ENCODE measurements at places on chromosomes 5 and 9.

DNA sequence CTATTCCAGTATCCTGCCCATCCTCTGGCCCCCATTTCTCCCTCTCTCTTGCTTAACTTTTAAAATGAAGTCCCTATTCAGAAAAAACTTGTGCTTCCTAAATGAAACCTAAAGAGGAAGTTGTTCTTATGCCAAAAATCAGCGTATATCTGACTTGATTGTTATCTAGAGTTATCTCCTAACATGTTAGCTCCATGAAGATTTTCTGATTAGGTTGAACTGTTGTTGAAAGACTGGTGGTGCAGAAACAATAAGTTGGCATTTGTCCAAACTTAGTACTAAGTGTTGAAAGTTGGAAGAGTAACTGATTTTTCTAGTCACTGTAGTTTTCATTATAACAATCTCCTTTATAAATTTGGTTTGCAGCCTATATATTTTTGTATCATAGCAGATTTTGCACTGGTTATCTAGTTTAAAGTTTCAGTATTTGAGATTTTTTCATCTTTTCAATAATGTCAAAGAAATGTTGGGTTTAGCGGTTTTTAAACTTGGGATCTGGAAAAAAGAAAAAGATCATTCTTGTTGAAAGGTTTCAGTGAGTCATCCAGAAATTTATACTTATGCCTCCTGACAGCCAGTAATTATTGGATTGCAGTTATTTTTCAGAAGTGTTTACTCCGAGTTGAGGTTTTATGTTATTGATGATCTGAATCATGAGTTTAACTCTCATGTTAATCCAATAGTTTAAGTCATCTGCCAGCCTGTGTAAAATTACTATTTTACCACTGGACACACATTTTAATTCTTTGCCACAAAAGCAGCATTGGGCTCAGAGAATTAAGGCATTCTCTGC, 60.6 kb downstream of the PAM start:
- no peak for DNase-seq

DNA sequence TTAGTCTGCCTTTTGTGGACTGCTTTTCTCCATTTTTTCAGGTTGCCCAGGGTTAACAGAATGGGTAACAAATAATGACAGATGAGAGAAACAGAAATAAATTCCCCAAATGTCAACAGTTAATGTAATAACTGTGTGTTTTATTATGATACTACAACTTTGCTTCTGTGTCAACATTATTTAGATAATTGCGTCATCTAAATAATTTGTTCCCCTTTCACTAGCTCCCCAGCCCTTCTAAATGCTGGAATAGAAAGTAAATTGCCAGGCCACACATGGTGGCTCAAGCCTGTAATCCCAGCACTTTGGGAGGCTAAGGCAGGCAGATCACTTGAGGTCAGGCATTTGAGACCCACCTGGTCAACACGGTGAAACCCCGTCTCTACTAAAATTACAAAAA, 53.5 kb downstream of the RNF38 start:
- DNase-seq = no peak

DNA sequence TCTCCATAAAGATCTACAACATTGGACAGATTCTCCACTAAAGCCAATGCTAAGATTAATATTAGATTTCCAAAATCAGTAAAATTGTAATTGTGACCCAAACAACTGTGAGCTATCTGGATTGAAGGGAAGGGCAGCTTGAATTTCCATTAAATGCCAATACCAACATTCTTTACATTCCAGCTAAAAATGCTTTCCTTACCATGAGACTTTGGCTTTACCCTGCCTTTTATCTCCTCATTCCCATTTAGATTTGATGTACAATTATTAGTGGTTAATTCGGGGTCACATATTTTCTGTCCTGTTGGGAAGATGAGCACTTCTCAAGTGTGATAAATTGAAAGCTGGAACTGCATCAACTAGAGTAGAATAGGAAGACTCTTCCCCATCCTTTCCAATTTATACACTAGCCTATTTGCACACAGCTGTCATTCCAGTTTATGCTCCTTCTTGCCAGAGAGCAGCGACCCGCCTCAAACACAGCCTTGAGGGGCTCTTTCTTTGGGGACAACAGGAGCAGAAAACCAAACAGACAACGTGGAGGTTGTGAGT, 33.1 kb upstream of the MYOT start:
- DNase-seq = no peak

DNA sequence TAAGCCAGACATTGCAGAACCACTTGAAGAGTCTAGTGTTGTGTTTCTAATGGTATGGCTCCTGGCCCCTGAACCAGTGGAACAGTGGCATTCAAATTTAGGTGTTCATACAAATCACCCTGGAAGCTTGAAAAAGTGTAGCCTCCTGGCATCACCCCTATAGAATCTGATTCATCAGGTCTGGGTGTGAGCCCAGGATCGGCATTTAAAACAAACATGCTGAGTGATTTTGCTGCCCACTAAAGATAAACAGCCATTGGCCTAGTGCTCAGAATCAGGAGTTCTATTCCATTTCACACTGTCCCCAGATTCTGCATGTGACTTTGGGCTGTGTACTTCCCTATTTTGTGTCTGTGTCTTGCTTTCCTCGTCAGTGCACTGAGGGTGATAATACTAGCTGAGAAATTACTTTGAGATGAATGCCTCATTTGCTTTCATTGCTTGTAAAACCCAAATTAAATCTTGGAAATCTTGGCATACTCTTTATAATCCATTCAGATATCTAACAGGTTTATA, 241.5 kb upstream of the CLINT1 start:
- DNase-seq = no peak

DNA sequence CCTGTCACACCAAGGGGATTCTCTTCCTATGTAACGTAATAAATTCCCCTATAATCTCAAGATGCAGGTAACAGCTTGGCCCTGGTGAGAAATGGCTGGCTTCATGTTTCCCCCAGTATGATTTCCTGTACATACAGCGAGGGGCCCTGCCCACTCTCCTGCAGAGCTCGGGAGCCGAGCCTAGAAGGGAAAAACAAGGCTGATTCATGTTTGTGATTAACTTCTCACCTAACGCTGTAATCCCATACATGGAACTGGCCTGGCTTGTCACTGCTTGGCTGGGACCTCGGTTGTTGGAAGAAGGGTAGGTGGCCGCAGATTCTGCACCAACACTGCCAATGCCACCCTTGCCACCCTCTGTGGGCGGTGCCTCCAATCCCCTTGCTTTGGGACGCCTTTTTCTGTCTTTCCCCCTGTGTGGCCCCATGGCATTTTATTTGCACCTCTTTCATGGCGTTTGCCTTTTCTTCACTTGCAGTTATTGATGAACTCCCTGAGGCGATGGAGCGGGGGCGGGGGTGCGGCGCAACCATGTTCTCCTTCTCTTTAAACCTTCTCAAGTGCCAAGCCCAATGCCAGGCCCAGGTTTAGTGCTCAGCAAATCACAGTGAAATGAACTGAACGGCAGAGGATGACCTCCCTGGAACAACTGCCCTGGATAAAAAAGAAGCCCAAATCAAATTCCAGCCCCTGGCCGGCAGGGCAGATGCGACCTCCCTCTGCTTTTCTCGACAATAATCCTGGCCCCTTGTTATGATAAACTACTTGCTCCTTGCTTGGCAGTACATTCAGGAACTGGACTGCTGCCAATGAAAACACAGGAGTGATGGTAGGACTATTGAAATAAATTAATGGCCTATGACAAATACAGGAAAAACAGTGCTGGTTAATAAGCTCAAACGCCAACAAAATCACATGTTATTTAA, 108.1 kb downstream of the TMEM174 start:
- DNase-seq = peak; percentile 43

GRCh38 chr5:101018299-101018698, 115.2 kb upstream of the ST8SIA4 start:
- DNase-seq = peak; percentile 22

DNA sequence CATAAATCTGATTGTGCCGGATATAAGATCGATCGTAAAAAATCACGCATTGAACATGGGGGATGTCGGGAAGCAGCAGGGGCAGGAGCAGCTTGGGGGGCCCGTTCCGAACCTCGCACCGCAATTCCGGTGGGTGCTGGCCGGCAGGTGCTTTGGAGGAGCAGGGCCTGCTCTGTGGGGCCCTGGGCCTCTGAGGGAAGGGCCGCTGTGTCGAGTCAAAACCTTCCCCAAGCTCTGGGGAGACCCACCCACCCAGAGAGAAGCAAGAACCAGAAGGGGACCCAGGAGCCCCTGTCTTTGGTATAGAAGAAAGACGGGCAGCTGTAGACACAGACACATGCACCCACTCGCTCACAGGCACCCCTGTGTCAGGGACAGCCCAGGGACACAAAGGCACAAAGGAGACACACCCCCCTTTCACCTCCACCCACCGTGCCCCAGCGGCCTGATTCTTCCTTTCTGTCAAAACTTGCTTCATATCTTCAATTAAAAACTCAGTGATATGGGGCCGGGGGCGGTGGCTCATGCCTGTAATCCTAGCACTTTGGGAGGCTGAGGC, 49.4 kb upstream of the ZBTB43 start:
- DNase-seq = no peak

- no peak for DNase-seq
Measured at GRCh38 chr9:118395415-118395814, 691.2 kb downstream of the TLR4 start.

GRCh38 chr5:308672-309271, 12.7 kb upstream of the AHRR start:
- peak; percentile 29 for DNase-seq

DNA sequence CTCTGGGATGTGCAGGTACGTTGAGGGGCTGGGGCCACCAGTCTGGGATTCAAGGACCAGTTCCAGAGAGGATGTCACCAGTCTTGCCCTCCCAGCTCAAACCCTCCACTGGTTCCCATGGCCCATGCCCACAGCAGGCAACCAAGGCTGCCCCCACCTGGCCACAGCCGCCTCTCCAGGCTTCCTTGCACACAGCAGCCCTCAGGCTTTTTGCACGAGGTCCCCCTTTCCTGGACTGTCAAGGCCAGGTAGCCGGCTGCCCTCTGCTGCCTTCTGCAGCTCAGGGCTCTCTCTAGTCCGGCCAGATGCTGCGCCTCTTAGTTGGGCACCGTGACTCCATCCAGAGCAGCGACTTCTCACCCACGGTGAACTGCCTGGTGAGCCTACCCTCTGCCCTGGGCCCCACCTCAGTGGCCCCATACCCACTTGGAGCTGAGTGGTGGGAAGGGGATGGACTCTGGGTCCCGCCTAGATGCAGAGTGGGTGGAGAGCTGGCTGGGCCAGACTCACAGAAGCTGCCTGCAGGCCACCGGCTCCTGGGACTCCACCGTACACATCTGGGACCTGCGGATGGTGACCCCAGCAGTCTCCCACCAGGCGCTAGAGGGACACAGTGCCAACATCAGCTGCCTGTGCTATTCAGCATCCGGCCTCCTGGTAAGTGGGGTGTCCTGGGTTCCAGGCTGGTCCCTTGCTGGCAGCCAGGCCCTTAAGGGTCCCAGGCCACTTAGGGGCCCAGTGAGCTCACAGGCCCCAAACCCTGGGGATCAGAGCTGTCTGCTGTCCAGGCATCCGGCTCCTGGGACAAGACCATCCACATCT, 2.9 kb downstream of the WDR38 start:
- peak; percentile 67 for DNase-seq

DNA sequence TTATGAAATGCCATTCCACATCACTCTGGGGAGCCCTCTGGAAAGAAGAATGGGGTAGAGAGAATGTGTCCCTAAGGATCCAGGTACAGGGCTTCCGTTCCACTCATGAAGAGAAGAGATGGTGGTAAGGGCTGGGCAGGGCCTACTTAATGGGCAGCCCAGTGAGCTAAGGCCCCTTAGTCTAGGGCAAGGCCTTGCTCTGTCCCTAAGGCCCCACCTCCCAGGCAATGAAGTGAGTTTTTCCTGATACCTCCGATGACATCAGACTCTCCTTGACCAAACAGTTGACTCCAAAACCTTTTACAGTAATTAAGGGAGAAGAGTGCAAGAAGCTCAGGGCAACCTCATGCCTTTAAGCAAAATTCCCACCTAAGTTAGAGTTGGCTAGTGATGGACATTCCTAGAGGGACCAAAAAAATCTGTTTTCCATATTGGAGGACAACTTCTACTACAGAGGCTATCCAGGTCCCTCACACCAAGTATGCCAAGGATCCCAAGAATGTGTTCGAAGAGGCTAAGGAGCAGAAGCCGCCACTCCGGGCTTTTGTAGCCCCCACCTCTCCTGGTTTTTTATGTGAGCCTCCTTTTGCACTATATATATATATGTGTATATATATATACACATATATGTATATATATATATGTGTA, 5.9 kb downstream of the KLF9 start:
- DNase-seq = no peak

GRCh38 chr9:13485068-13485596, 205.6 kb upstream of the MPDZ start:
- no peak for DNase-seq

GRCh38 chr5:39270225-39270848, 51.0 kb upstream of the FYB1 start:
- DNase-seq = no peak

GRCh38 chr5:38433160-38433861, 123.1 kb downstream of the LIFR start:
- no peak for DNase-seq

DNA sequence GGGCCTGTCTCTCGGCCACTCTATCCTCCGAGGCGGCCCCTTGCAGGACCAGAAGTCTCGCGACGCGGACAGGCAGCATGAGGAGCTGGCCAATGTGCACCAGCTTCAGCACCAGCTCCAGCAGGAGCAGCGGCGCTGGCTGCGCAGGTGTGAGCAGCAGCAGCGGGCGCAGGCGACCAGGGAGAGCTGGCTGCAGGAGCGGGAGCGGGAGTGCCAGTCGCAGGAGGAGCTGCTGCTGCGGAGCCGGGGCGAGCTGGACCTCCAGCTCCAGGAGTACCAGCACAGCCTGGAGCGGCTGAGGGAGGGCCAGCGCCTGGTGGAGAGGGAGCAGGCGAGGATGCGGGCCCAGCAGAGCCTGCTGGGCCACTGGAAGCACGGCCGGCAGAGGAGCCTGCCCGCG, 283.5 kb downstream of the ARHGEF28 start:
- no peak for DNase-seq

DNA sequence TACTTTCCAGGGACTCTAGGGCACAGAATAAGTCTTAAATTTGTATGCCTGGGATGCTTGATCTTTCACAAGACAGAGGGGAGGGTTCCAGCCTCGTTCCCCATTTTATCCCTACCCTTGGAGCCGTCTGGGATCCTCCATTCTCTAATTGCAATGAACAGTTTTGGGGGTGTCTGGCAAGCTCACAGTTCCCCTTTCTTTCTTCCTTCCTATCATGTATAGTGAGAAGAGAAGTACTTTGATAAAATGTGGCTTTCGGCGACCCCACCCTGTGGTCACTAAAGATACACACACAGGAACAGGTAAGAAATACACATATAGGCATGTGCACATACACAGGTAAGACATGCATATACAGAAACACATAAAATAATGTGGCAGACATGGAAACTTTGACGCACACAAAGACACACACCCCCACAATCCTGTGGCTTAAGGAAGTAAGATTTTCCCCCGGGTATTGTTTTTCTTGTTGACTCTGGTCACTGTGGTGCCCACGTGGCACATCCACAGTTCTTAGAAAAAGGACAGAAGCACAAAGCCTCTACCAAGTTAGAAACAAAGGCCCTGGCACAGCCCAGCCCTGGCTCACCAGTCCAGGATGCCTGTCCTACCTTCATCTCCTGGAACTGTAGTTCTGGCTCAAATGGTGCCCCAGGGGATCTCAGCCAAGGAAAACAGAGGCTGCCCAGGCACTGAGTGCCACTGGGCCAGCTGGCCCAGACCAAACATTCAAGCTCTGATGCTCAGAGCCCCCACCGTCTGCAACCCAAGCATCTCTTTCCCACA, 6.3 kb upstream of the SMU1 start:
- no peak for DNase-seq
